ENCODE measurements at places on chromosomes 2 and 18.

DNA sequence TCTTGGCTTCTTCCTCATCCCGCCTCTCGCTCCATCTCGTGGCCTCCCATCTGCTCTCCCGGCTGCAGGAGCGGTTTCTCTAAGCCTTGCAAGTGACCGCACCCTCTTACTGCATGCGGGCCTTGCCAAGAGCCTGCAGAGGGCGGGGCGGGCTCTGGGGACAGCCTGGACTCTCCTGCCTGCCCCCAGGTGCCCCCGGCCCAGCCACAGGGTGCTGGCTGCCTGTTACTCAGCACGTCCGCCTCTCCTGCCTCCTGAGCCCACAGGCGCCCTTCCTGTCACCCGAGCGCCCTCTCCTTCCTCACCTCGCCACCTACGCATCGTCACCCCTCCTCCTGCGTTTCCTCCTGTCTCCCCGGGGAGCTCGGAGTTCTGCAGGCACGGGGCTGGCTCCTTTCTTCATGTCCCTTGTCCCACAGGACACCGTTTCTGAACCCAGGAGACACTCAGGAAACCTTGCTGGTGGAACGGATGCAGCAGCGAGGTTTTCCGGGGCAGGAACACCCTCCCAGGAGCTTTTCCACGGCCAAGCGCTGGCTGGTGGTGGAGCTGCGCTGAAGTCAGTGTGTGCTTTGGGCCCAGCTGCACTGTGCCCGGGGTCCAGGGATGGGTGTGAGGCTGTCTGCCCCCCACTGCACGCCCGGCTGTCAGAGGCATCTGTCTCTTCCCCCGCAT, 28.5 kb downstream of the HPCAL1 start:
- DNase-seq: peak; percentile 38

GRCh38 chr2:129187343-129187742, 792.1 kb upstream of the RAB6C start:
- DNase-seq: no peak

- no peak for DNase-seq
Observed at GRCh38 chr2:64632835-64633819, 20.6 kb downstream of the SERTAD2 start.

DNA sequence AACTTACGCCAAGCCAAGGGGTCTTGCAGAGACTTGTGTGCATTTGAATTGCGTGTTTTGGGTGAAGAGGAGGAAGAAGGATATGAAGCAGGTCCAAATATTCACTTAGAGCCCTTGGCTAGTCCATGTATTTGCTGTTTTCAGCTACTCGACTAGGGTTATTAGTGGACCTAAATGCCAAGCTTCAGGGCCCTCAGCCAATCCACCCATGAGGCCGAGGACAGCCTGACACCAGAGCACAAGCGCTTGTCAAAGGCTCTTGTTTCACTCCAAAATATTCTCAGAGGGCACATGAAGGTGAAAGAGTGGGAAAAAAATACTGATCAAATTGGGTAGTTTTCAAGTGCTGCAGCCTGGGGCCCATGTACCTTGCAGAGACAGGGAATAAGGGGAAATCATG, 174.8 kb upstream of the ACAA2 start:
- no peak for DNase-seq

DNA sequence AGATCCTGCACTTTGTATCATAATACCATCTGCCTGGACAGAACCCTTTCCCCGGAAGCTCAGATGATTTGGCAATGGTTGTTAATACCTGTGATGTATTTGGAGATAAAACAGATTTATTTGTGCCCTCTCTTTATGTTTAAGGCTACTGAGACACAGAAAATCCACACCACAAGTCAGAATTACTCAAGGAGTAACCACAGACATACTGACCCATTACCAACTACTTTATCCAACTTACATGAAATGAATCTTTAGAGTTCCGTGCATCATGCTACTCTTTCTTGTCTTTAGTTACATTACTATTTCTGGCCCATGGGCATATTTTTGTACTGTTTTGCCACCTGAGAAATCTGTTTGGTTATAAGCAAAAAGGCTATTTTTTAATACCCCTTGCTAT, 384.0 kb downstream of the STK39 start:
- DNase-seq: no peak

- DNase-seq: no peak
Observed at GRCh38 chr18:12046046-12046750, 47.4 kb upstream of the ANKRD62 start.

- DNase-seq: no peak
Observed at GRCh38 chr2:42513252-42513918, 19.6 kb upstream of the KCNG3 start.

GRCh38 chr18:34909637-34910364, 131.4 kb upstream of the MAPRE2 start:
- no peak for DNase-seq

- no peak for DNase-seq
Observed at GRCh38 chr2:53473236-53473635, 294.4 kb upstream of the CHAC2 start.

DNA sequence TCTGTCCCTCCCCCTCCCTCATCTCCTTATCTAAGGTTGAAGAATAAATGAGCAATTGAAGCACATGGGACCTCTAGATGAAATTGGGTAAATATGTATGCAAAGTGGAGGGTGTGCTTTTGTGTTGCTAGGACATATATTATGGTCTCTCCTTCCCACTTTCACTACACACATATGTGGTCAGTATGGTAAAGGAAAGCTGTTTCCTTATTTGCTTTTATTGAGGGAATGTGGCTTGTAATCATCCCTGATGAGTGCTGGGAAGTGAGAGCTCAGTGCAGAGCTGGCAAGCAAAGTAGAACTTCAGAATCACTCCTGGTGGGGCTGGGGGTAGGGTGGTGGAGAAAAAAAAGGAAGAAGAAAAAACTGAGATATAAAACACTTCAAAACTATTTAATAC, 189.9 kb upstream of the ATP5MC3 start:
- no peak for DNase-seq

DNA sequence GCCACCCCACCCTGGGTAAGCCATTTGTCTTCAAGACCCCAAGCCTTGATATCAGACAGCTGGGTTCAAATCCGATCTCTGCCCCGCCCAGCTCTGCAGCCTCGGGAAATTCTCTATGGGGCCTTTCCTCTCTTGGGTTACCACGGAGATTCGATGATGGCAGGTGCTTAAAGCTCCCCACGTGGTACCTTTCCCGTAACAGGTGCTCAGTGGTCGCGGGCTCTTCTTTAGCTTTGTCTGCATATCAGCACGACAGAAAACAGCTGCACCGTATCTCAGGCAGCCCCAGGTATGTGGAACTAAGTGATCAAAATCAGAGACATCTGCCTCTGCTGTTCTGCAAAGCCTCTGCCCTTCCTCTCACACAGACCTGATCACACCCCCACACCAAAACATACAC, 37.4 kb downstream of the TTC32 start:
- DNase-seq: no peak

DNA sequence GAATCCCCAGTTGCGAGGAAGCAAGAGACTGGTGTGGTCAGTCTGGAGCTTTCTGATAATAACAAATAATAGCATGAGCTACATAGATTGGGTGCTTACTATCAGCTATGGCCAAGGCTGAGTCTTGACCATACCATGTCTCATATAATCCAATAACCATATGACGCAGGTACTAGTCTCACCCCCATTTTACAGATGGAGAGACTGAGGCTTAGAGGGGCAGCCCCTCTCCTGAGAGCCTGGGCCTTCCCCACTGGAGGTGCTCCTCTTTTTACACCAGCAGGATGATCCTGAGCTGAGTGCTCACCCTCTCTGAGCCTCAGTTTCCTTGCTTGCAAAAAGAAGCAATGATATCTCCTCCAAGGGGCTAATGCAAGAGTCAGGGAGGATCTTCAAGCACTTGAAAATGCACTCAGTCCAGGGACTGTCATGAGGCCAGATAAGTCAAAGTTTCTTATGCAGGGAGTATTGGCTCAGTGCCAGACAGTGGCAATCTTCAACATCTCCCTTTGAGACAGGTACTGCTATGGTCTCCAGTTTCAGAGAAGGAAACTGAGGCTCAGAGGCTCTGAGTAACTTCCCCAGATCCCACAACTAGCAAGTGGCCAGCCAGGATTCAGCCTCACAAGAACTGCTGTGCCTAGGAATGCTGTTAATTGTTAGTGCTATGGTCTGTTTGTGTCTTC, 149.7 kb downstream of the TFCP2L1 start:
- no peak for DNase-seq
